ENCODE measurements at places on chromosomes 12 and 14. TPM values are rescaled to one million over a fixed set of nuclear protein-coding genes. Genes with fewer than 3 reads are reported as not detected.

DNAJC22 gene
- total RNA-seq = not detected

KRT83 gene
- total RNA-seq = not detected

MFAP5 gene
- not detected for total RNA-seq

CLEC4D gene
- not detected for total RNA-seq

CTSG gene
- not detected for total RNA-seq

KRT82 gene
- not detected for total RNA-seq

CLEC4A gene
- total RNA-seq = 0.18 TPM

SLC4A8 gene
- total RNA-seq = 2.9 TPM

- DNase-seq = no peak
Observed at GRCh38 chr12:58575256-58575655, 345.0 kb downstream of the LRIG3 start.

GRCh38 chr12:6226002-6226678, 25.9 kb downstream of the CD9 start:
- no peak for DNase-seq

DNA sequence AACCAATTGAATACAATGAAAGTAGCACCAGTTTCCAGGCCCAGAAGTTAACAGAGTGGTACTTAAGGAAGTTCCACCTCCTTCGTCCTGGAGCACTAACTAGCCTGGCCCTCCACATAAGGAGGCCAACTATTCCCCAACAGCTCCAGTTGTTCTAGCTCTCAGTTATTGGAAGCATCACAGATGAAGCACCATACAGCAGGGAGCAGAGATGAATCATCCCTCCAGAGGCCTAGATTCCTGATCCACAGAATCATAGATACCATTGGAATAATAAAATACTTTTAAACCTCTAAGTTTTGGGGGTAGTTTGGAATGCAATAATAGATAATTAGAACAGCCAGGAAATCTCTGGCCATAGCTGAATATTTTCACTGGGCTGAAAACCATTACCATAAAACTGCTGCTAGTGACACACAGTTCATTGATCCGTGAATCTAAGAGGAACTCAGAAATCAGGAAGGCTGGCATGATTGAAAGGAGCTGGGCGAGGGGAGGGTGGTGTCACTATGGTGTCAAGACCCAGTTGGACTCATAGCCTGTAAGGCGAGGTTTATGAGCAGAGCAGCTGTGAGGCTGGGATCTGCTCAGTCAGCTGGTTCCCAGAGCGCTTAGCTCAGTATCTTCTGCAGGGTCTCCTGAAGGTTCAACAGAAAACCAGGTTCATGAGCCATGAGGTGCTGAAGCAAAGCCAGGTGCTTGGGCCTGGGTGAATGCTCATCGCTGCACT, 371.4 kb upstream of the TMTC1 start:
- no peak for DNase-seq

- no peak for DNase-seq
Observed at GRCh38 chr12:61998791-61999190, 261.4 kb upstream of the USP15 start.

DNA sequence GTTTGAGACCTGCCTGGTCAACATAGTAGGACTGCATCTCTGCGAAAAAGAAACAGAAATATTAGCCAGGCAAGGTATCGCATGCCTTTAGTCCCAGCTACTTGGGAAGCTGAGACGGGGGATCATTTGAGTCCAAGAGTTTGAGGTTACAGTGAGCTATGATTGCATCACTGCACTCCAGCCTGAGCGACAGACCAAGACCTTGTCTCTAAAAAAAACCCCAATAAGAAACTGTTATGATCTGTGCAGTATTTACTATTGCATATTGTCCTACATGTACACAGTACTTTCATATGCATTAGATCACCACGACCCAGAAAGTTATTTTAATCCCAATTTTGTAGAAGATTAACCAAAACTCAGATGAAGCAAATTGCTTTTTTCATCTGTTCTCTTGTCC, 187.5 kb downstream of the PCNX1 start:
- no peak for DNase-seq

- DNase-seq = no peak
Observed at GRCh38 chr12:89537389-89537788, 11.5 kb upstream of the POC1B start.

- DNase-seq = no peak
Observed at GRCh38 chr12:30763053-30763452, 8.3 kb upstream of the CAPRIN2 start.

GRCh38 chr14:69760810-69761209, 6.1 kb upstream of the SRSF5 start:
- no peak for DNase-seq

DNA sequence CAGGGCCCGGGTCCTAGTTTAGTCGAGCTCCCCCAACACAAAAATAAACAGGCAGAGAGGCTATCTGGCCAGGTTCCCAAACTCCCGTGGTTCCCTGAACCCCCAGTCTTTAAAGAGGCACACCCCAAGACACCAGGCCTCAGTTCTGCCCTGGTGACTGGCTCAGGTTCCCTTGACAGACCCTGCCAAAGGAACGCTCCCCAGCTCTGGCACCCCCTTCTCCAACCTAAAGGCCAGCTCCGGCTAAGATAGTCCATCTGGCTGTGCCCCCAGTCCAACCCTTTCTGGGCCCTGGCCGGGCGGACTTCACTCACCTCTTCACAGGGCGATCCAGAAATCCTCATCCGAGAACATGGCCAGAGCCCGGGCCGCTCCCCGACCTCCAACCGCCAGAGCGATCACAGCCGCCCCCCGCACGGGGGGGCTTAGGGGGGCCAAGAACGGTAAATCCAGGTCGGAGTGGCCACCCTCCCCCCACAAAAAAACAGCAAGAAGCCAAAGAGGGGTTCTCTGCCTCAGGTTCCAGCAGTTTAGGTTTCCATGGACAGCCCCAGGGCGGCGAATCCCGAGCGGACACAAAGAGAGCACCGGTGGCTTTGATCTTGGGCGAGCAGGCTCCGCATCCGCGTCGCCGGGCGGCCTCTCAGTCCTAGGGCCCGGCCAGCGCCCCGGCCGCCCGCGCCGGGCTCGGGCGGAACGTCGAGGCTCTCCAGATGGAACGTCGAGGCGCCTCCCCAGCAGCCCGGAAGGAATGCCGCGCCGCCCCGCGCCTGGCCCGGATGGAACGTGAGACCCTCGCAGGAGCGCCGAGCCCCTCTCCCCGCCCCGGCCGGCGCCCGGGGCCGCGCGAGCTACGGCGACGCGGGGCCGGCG, 1.1 kb downstream of the KMT2D start:
- no peak for DNase-seq

DNA sequence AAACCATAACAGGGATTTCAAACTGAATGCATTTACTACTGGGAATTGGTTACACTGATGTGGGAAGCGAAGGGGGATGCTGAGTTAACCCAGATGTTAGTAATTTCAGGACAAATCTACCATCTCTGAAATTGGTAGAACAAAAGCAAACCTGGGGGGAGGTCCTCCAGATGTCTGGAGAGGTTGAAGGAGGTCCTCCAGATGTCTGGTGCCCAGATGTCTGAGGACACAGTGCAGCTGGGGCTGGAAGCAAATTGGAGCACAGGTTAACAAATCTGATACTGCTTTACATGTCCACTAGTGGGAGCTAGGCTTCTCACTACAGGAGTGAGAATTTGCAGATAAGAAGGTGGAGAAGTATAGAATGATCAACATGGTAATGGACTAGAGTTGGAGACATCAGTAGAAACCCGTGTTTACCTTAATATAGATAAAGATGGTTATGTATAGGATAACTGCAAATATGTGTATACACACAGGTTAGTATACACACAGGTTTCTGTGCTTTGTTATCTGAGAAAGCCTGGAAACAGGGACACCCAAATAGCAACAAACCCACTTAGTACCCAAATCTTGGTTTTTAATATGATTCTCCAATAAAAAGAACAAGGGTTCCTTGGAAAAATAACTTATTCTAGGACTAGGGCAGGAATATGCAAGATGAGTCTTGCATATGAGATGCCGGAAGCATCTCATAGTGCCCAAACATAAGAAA, 162.5 kb downstream of the C12orf50 start:
- no peak for DNase-seq

DNA sequence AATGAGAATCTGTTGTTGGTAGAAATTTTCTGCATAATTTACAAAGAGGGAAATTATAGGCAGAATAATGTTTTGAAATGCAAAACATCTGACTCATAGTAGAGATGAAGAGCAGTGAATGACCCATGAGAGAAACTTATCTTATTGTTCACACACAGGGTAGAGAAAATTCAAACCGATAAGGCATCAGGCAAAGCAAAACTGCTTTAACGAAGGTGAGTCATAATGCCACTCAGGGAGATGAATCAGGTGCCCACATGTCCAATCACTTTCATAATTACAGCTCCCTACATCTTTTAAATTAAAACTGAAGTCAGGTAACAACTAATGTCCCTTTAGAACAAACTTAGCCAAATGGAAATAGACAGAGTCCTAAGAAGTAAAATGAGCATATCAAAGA, 265.6 kb upstream of the GARIN6 start:
- DNase-seq = no peak

- no peak for DNase-seq
Observed at GRCh38 chr12:66188584-66189485, at the start of gene IRAK3. IRAK3 (plus strand) TSS chr12:66189214; CDS start chr12:66189300, 86 bp downstream.

DNA sequence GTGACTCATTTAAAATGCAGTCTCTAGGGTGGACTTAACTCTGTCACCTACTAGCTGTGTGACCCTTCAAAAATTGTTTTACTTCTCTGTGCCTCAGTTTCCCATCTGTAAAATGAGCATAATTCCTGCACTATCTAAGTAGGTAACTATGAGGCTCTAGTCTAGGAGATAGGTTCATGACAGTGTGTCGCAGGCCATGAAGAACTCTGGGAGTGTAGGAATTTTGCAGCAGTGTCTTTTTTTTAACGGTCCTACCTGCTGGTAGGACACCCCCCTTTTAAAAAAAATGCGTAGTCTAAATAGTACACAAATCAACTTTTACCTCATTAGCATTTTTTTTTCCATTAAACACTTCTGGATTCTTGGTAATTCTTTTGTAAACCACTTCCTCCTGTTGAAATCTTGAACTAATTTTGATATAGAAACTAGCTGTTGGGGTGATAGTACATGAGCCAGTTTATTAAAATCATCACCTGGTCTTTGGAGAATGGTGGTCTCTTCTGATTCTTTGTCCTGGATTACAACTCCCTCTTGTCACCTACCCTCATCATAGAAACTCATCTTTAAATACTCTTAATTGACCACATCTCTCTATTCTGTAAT, 86.0 kb upstream of the SLC38A2 start:
- no peak for DNase-seq

DNA sequence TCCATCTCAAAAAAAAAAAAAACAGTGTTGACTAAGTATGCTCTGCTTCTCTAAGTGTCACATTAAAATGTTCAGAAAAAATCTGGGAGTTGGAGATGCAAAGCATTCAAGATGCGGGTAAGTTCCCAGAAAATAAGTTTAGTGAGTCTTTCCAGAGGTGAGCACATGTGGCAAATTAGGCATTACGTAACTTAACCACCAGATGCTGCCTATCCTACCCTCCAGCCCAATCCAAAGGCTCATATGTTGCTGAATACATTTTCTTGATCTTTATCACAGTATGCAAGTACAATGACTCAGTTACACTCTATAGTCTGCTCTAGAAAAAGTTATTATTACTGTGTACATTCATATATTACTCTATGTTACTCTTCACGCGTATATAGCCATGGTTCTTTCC, 3.6 kb downstream of the SLC2A14 start:
- no peak for DNase-seq

GRCh38 chr12:12562585-12563261, at the start of gene DUSP16:
DUSP16 (minus strand) TSS chr12:12562863; CDS start chr12:12521098, 41,765 bp downstream.
- DNase-seq = peak; percentile 62

- DNase-seq = no peak
Observed at GRCh38 chr14:65193916-65194590, 91.7 kb upstream of the MAX start.

DNA sequence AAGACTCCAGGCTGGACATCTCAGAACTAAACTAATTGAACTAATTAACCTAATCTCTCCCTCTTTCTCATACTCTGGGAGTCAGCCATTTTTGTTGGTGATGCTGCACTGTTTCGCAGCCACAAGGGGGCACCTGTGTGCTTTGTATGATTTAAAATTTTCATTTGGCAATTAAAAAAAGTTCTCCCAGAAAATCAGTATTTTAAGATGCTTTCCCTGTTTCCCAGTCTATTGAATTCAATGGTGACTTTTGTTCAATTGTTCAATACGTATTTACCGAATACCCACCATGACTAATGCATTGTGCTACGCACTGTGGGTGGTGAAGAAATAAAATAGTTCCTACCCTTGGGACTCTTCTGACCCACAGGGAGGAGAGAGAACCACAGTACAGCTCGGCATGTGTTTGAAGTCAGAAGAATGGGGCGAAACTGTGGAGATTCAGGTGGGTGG, 63.7 kb downstream of the ZNF664 start:
- DNase-seq = peak; percentile 40

DNA sequence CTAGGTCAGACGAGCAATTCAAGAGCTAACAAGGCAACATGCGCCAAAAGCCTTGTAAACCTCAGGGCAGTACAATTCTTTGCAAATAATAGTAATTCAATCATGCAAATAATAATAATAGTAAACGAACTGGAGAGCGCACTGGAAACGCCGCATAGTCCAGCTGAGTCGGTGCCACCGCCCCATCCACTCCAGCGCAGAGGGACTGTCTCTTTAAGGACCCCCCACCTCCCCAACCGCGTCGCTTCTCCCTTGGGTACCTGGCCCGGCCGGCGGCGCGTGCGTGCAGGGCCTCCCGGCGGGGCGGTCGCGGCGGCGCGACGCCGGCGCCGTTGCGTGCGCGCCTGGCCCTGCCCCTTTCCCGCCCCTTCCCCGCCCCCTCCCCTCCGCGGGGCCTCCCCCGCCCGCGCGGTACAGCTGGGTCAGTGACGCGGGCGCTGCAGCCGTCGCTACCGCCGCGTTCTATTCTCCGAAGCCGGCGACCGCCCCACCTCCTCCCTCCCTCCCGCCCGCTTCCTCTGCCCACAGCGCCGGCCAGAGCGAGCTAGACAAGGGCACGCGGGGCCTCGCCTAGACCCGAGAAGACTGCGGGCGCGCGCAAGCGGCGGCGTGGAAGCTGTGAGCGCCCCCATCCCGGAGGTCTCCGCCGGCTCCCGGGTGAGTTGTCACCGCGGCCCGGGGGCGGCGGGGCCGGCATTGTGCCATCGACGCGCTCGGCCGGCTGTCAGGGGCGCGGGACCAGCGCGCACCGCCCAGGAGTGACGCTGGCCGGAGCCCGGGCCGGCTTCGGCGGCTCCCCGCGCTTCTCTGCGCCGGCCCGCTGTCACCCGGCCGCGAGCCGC, at the start of gene SUSD6:
Gene SUSD6 (plus strand): TSS at position 425 of the 842 bp plus-strand sequence. CDS start 46,997 bp downstream, outside the sequence.
- DNase-seq = peak; percentile 84

- DNase-seq = no peak
Observed at GRCh38 chr14:53541411-53541810, 388.3 kb upstream of the DDHD1 start.

Data from activated T-cell treated with anti-CD3 and anti-CD28 coated beads, Interleukin-2, amount 50 U/mL, for 4 hours (primary cell).